ENCODE measurements at places on chromosomes 4 and X.

- no peak for DNase-seq
Measured at GRCh38 chrX:39427906-39428305, 626.6 kb downstream of the MID1IP1 start.

GRCh38 chrX:129316461-129316860 is 206.8 kb downstream of the SMARCA1 start:
- DNase-seq, result no peak

DNA sequence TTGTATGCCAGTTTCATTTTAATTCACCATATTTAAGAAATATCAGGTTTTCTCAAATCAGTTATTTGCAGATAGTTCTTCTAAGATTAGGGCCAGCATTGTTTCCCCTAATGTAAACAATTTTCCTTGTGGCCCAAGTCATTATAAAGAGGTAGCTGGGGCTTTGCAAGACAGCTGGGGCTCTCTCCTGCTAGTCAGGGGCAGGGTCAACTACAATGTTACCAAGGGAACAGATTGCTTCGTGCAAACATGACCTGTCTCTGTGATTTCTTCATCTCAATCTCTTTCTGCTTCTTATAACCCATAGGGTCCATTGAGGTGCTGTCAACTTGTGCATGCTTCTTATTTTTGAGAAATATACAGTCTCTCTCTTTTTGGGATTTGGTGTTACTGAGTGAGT is 12.1 kb downstream of the ARMCX6 start:
- peak; percentile 81 for DNase-seq

DNA sequence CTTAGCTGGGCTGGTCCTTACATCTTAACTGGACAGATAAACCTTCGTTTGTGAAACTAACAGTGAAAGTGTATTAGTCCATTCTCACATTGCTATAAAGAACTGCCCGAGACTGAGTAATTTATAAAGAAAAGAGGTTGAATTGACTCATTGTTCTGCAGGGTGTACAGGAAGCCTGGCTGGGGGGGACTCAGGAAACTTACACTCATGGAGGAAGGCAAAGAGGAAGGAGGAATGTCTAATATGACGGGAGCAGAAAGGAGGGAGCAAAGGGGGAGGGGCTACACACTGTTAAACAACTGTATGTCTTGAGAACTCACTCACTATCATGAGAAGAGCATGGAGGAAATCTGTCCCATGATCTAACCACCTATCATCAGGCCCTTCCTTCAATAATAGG is 1566.5 kb upstream of the PCDH7 start:
- DNase-seq, result no peak

DNA sequence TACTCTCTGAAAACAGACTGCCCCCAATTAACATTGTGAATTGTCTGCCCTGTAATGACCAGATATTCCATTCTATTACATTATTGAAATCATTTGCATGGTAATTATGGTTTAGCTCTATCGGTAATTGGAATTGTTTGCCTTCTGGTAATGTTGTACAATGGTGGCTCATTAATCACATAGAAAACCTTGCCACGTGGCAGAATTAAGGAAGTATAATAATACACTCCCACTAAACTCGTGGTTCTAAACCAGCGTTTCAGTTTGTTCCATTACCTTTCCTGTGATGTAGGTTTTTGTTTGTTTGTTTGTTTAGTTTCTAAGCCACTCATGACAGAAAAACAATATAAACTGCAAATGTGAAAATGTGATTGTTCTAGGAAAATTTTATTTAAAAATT is 45.1 kb upstream of the TAPT1 start:
- DNase-seq, result no peak

DNA sequence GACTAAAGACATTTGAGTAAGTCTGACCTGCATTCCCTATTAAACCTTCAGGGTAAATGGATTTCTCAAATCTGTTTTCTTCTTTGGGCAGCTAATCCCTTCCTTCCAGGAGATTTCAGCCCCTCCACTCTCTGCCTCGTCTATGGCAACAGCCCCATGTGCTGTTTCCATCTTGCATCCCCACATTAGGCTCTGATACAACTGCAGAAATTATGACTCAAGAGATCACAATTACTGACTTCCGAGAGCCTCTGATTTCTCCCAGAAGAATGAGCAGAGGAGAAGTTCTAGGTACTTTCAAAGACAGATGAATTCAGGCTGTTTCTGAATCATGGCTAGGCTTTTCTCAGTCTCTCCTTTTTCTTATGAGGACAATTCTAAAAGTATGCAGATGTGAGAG is 38.7 kb downstream of the RAI2 start:
- DNase-seq, result no peak

GRCh38 chr4:7499661-7500060 is 64.9 kb upstream of the PSAPL1 start:
- DNase-seq, result no peak

Data from NCI-H2227 treated with DMSO at 0.1 percent for 48 hours (cell line).